ENCODE measurements at places on chromosomes 12 and 14.

DNA sequence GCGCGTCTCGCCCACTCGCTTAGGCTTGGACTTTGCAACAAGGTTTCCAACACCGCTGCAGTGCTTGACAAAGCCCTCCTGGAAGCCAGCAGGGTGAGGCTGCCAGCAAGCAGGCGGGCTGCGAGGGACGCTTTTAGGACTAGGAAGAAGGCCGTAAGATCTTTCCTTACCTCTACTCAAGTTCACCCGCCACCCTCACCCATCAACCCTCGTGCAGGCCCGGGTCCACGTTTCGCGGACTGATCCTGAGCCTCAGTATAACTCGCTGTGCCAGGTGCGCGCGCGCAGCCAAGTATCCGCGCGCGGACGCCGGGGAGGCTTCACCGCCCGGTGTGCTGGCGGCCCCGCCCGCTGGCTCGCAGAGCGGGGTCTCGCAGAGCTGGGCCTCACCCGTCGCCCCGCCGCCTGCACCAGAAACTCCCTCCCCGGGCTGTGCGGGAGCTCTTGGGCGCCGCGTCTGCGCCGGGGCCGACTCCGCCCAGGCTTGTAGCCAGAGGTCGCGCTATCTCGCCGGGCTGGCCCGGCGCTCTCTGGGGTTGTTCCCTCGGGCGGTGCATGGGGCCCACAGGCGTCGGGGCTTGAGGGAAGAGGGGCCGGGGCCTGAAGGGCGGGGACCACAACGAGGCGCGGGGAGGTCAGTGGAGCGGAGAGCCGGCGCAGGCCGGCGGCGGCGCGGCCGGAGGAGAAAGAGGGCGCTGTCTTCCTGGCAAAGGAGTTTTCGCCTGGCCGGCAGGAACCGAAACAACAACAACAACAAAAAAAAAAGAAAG, 7.6 kb upstream of the SIX1 start:
- no peak for DNase-seq

DNA sequence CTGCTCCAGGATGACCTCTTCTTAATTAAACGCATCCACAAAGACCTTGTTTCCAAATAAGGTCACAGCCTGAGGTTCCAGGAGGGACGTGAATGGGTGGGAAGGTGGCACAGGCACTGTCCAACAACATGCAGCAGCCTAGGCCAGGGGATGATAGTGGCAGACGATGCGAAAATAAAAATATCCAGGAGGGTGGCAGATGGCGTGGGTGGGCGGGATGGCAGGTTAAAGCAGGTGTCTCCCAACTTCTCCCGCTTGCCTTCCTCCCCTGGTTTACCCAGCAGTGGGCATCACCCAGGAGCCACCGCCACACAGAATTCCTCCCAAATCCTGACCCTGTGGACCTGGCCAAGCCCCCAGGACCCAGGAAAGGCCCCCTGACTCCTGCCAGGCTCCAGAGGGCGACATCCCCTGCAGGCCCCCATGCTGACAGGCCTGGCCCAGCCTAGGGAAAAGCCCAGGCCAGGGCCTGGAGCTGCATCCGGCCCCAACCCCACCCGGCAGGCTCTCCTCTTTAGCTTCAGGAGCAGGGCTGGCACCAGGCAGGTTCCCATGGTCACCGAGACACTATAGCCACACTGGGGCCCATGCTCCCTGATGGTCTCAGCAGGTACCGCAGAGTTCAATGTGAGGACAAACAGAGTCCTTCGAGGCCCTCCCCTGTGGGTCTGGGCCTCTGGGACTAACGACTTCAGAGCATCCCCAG, 9.7 kb downstream of the NCOR2 start:
- DNase-seq = no peak

- no peak for DNase-seq
Measured at GRCh38 chr12:42770261-42770660, 180.7 kb upstream of the PRICKLE1 start.

- no peak for DNase-seq
Measured at GRCh38 chr12:88552610-88553079, 27.6 kb downstream of the KITLG start.

- DNase-seq = no peak
Measured at GRCh38 chr12:32826807-32827412, 69.7 kb downstream of the PKP2 start.

DNA sequence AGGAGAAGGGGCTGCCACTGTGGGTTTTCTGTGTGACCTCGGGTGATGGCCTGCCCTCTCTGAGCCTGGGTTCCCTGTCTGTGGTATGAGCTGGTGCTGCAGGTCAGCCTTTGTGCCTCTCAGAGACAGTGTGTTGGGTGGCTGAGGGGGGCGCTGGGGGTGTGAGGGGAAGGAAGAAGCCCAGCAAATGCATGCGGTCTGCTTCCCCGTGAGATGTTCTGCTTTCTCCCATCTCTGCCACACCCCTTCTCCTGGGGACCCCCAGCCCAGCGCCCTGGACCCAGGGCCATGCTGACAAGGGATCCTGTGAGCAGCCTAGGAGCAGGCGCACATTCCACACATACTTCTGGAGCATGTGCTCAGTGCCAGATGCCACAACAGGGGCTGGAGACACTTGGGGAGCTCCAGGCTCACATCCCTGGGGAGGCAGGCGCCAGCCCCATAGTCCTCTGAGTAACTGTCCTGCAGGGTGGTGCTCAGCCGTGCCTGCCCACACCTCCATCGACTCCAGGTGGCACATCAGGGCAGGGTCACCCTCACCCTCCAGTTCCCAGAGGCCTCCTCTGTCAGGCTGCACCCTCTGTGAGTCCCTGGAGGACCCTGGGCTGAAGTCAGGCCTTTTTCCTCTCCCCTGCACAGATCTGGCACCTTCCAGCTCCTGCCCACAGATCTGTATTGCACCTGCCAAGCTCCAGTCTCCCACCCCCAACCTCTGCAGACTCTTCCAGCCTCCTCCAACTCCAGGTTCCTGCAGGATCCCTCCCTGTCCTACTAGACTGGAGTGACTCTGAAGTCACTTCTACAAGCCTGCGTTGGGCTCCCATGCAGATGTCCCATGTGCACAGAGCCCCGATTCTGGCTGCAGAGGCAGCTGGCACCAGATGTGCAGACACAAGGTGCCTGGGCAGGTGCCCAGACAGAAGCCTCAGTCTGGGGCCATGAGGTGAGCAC, 205.6 kb downstream of the KIF26A start:
- DNase-seq = no peak

DNA sequence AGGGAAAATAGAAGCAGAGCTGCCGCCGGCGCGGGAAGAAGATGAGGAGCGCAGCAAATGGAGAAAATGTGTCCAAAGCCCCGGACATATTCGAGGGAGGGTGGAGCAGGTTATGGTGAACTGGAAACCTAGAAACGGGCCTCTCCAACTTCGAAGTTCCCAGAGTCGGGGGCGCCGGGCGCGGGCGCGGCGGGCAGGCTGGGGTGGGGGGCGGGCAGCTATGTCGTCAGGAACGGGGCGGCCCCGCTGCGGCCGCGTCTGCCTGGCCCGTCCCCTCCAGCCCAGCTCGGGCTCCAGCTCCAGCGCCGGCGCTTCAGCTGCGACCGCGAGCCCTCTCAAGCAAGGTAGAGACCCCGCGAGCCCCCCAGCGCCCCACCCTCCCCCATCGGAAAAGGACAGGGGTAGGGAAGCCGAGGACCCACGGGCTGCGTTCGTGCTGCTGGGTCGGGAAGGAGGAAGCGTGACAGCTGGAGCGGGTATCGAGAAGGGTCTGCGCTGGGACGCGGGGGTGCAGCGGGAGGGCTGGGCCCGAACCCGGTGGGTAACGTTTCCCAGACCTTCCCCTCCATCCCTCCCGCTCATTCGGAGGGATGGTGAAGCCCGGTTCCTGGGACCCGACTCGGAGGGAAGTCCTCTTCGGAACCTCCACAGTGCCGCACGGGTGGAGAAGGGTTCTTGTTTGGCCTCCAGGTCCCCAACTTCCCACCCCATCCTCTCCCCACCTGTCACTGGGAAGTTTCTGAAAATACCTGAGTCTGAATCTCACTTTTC, 1.0 kb downstream of the DGKA start:
- DNase-seq = no peak

DNA sequence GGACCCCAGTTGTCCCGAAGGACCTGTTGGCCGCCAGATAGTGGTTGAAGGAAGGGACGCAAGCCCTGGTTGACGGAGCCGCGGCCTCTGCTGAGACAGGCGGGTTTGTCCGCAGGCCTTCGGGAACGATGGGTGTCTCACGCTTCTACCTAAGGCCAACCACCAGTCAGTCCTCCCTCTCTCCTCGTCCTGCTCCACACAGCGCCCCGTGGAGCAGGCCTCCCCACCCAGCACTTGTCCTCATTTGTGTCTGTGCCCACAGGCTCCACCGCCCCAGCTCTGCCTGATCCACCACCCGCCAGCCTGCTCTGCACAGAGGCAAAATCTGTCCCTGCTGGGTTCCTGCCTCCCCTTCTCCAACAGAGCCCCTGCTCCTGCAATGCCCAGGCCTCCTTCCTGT, 41.0 kb downstream of the RIMBP2 start:
- DNase-seq = no peak

DNA sequence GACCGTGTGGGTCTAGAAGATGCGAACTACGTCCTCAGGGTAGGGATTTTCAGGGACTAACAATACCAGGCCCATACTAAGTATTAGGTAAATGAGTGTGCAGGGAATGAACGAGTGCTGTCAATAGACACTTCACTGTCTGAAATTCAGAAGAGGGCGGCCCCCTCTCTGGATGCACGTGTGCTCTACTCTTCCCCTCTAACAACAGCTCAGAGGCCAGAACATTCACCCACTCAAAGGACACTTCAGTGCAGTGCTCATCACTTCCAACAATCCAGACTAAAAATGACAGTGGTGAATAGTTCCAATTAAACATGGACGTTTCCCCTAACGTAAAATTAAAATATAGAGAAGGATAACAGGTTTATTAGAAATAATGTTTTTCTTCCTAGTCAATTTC, 199.9 kb downstream of the CALM1 start:
- DNase-seq = no peak

DNA sequence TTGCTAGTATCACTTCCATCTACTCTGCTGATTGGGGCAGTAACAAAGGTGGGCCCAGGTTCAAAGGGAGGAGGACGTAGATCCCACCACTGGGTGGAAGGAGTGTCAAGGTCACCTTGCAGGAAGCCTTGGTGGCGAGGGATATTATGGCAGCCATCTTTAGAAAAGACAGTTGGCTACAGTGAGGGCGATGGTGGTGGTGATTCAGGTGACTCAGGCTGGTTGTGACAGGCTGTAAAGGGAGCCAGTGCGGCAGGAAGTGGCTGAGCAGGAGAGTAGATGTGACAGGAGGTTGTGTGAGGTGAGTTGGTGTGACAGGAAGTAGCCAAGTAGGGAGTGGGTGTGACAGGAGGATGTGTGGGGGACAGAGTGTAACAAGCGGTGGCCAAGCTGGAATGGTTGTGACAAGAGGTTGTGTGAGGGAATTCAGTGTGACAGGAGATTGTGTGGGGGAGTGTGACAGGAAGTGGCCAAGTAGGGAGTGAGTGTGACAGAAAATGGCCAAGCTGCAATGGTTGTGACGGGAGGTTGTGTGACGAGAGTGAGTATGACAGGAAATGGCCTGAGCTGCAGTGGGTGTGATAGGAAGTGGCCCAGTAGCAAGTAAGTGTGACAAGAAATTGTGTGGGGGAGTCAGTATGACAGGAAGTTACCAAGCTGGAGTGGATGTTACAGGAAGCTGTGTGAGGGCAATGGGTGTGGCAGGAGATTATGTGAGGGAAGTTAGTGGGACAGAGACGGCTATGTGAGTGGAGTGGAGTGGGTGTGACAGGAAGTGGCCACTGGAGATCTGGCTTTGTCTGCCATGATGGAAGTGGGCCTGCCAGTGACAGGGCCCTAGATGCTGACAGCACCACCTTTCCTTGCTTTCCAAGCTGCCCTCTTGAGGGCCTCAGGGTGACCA, 136.5 kb upstream of the MYL2 start:
- no peak for DNase-seq

- no peak for DNase-seq
Measured at GRCh38 chr14:24185741-24186140, 2.9 kb downstream of the IPO4 start.

DNA sequence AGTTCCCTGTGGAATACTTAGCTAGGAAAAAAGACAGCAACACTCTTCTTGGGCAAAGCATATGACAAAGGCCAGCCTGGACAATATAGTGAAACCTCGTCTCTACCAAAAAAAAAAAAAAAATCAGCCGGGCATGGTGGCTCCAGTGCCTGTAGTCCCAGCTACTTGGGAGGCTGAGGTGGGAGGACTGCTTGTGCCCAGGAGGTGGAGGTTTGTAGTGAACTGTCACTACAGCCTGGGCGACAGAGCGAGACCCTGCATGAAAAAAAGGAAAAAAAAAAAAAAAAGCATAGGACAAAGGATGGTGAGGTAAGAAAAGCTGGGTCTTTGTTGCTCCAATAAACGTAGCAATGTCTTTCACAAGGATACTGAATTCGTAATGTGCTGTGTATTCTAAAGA, 1.1 kb downstream of the TXNDC16 start:
- no peak for DNase-seq

- DNase-seq = no peak
Measured at GRCh38 chr12:6959058-6959804, 8.1 kb downstream of the PTPN6 start.

GRCh38 chr12:71399197-71399596, 40.4 kb upstream of the LGR5 start:
- DNase-seq = no peak

DNA sequence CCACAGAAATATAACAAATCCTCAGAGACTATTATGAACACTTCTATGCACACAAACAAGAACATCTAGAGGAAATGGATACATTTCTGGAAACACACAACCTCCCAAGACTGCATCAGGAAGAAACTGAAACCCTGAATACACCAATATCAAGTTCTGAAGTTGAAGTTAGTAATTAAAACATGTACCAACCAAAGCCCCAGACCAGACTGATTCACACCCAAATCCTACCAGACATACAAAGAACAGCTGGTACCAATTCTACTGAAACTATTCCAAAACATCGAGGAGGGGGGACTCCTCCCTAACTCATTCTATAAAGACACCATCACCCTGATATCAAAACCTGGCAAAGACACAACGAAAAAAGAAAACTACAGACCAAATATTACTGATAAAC, 114.7 kb upstream of the CCDC175 start:
- no peak for DNase-seq

DNA sequence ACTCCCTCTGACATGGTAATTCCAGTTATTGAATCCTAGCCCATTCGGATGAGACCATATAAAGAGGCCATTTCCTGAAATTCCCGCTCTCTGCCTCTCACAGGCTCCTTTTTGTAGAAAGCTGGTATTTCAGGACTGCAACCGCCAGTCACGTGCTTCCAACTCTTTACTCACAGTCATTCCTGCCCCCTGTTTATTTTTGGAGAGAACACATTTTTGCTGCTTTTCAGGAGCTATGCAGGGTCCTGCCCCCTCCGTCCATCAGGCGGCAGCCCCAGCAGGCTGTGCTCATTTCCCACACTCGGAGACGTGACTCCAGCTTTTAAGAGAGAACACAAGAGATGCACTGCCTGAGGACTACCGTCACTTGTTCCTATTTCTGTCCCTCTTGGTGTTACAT, 26.8 kb downstream of the IFT43 start:
- DNase-seq = no peak

DNA sequence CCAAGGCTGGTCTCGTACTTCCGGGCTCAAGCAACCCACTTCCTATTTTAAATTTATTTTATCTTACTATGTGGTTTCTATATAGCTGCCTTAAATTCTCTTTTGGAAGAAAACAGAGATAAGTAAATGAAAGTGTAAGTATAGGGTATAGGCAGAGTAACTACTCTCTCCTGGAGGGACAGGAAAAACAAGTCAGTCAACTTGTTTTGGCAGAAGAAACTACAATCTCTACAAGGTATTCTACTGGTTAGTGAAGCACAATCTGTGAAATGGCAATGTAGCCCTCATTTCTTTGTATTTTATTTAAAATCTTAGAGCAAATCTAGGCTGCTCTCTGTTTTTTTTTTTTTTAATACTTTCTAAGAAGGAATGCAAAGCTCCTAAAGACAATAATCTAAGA, 55.4 kb downstream of the UBR7 start:
- DNase-seq = no peak

GRCh38 chr14:32224737-32225377, 21.8 kb upstream of the RNU6-8 start:
- no peak for DNase-seq
